ENCODE measurements at places on chromosomes 7 and 10.

- DNase-seq = no peak
Observed at GRCh38 chr7:135273581-135273980, 39.9 kb downstream of the STRA8 start.

- DNase-seq = peak; percentile 60
Observed at GRCh38 chr10:43076311-43076875, 476 bp upstream of the RET start.

DNA sequence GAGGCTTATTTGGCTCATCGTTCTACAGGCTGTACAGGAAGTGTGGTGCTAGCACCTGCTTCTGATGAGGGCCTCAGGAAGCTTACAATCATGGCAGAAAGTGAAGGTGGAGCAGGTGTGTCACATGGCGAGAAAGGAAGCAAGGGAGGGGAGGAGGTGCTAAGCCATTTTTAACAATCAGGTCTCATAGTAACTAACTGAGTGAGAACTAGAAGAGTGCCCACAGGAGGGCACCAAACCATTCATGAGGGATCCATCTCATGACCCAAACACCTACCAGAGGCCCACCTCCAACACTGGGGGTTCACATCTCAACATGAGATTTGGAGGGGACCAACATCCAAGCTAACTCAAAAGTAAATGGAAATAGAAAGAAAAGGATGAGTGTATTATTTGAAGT lies 78.1 kb downstream of the CXCL12 start:
- peak; percentile 72 for DNase-seq

DNA sequence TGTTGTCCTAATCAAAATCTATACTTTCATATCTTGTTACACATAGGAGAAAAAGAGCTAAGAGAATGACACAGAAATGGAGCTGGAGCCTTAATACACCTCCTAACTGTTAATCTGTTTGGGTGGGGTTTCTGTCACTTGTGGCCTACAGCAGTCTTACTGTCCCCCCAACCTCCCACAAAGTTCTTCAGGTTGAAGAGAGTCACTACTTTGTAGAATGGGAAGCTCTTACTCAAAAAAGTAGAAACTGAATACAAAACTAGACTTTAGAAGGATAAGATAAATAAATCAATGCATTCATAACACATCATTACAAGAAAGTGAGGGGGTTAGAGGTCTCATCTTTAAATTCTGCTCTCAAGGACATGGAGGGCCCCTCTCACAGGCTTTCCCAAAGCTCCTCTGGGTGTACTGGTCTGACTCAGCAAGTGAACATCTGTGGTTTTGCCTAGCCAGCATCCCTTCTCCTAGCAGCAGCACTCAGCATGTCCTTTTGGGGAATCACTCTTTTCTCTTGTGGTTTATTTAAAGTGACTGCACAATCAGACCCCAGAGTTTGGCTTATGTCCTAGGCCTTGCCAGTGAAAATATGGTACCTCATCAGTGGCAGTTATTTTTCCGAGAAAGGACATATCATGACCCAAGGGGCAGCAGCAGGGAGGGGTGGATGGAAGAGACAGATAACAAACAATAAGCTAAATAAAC lies 2.0 kb upstream of the BLVRA start:
- DNase-seq = no peak

GRCh38 chr10:76002262-76002854 lies 570.9 kb downstream of the LRMDA start:
- DNase-seq = no peak

- no peak for DNase-seq
Observed at GRCh38 chr7:1806354-1806753, 136.3 kb downstream of the ELFN1 start.

- DNase-seq = peak; percentile 55
Observed at GRCh38 chr7:5596046-5596895, 172.6 kb upstream of the TNRC18 start.

DNA sequence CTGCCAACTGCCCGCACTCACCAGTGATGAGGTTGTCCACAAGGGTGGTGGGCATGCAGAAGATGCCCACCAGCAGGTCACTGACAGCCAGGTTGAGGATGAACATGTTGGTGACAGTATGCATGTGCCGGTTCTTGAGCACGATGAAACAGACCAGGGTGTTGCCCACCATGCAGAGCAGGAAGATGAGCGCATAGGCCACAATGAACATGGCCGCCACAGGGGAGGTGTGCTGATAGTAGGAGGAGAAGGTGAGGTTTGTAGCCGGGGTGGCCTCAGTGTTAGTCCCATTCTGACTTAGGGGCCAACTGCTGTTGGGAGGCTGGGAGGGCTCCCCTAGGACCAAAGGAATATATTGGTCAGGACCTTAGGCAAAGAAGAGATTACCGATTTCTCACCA lies 17.7 kb downstream of the NPFFR1 start:
- no peak for DNase-seq

- DNase-seq = peak; percentile 49
Observed at GRCh38 chr7:98771519-98771918, 98.3 kb downstream of the TMEM130 start.

DNA sequence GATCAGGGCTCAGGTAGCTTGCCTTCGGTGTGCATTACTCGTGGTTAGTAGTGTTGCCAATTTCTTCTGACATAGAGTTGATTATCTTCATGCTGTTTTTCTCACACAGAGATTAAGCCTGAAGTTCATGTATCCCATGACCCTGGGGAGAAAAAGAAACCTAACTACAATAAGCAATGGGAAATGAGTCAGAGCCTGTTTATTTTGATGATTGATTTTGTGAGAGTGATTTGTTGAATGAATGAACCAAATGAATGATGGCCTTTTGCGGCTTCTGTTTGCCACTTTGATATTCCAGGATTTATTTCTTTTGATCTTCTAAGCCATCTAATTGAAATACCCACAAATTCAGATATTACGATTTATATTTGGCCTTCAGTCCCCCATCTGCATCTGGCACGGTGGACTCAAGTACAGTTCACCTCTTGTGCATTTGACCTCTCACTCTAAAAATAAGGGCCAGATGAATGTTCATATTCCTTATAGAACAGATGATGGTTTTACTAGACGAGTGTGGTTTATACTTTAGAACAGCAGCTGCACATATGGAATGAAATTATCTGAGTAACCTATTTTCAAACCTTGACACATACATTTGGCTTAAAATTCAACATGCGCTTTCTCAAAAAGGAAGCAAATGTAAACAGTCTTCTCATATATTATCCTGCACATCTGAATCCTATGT lies 110.7 kb downstream of the PLCE1 start:
- no peak for DNase-seq

DNA sequence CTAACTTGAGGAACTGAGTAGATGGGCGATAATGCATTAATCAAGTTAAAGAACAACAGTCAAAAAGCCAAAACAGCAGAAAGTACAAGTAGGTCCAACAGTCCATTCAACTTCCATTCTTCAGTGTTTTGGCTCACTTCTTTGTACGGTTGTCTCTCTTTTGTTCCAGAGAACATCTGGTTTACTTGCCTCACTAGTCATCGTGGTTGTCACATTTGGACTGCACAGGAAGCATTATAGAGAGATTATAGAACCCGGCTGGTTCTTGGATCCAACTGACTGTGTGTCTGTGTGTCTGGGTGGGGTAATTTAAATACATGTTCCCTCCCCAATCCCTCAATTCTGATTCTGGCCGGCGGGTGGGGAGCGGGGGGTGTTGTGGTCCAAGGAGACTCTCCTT lies 1.8 kb upstream of the CEP41 start:
- DNase-seq = no peak

DNA sequence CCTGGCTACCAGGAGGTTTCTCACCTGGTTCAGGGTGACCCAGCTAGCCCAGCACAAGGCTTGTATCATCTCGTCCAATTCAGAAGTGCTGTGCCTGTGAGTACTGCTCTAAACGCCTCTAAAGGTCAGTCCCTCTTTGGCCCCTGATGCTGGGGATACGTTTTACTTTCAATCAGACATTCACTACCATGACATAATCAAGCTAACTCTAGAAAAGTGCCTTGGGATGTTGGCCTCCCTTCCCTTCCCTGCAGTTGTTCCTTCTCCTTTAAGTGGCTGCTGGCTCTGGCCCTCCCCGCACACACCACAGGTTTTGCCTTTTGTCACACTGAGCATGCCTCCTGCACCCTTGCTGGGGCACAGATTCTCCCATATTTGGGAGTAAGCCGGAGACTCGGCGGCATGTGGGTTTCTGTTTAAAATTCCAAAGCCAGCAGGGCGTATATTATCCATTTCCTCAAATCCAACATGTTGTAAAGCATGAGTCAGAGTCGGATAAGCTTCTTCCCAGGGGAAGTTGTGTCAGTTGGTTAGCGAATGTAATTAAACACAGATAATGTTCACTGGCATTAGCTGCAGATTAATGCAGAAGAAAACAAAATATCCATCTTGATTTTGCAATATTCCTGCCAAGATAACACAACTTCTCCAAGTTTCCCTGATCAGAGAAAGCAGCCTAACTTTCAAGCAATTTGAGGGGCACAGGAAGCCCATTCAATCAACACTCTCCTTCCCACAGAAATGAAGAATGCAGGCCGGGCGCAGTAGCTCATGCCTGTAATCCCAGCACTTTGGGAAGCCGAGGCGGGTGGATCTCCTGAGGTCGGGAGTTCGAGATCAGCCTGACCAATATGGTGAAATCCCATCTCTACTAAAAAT lies 31.8 kb upstream of the VCL start:
- DNase-seq = peak; percentile 98

DNA sequence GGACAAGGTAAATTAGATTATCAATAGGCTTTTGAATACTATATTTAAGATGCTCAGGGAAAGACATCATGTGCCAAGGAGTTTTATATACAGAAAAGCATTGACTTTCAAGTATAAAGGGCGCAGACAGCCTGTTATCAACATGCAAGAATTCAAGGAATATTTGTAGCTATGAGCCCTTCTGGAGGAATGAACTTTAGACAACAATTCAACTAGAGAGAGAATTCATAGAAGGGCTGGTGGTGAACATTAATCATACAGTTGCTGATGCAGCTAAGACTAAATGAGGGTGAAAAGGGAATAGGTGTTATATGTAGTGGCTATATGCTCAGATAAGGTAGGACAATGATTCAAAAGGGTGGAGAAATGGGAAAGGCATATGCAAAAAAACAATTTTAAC lies 41.2 kb downstream of the AOAH start:
- DNase-seq = no peak

DNA sequence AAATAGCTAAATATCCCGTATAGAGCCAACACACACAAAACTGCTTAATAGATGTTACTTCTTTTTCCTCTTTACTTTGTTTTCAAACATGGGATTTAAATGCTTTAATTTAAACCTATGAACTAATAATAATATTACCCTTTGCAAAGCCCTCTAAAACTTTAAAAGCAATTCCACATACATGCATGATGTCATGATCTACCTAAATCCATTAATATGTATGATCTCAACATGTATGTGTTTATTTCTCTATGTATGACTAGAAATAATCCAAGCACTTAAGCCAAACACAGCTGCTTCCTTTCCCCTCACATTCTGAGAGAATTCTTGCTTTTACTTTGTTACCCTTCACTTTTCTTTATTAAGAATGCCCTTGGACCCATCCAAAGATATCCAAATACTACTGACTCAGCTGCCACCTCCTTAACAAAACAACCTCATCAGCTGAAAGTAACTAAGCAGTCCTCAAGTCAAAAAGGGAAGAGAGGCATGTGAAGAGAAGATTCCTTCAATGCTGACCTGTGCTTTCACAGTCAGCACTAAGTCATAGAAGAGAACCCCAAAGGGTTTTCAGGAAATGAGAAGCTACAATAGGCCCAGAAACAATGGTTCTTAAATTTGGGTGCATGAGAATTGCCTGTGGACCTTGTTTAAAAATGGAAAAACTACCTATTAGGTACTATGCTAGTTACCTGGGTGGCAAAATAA lies 266.4 kb upstream of the LRGUK start:
- DNase-seq = no peak

DNA sequence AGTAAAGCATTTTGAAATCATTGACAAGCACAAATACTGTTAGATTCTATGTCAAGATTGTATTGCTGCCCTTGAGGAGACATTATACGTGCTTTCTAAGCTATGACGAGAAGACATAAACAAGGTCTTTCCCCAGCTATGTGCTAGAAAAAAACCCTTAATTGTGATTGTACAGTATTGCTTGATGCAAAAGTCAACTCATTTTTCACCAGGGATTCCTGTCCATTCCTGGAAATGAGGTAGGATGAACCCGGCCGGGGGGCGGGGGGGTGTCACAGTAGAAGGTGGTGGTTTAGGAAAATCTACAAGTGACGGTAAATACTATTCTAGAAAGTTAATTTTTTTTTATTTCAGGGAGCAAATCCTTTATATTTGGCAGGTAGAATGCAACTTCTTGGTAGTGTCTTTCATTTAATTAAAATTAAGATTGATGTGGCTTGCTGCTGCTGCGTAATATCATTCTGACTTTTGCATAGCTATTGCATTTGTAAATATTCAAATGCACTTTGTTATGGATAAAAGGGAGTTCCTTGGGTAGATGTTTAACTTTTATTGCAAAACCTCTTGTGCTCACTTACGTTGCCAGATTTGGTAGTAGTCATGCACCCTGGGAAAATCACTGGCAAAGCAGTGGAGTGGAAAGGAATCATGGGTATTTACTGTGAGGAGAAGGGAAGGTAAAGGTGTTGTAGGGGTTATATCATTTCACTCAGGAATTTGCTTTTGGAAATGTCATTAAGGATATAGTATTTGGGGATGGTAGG lies 164.4 kb upstream of the PRPS1L1 start:
- no peak for DNase-seq

DNA sequence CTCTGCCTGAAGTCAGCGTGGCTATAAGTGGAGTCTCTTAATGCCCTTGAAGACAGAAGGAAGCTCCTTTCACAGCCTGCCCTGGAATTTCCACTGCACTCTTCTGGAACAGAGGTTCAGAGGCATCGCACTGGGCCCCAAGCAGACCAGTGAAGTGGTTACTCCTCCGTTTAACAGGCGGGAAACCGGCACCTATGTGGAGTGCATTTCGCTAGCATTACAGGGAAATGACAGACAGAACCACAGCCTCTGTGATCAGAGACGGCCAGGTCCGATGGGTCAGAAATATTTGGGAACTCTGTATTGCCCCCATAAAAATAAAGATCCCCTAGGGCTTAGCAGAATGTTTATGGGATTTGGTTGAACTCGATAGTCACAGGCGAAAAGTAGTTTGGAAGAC lies 406.9 kb upstream of the PRKCQ start:
- no peak for DNase-seq

DNA sequence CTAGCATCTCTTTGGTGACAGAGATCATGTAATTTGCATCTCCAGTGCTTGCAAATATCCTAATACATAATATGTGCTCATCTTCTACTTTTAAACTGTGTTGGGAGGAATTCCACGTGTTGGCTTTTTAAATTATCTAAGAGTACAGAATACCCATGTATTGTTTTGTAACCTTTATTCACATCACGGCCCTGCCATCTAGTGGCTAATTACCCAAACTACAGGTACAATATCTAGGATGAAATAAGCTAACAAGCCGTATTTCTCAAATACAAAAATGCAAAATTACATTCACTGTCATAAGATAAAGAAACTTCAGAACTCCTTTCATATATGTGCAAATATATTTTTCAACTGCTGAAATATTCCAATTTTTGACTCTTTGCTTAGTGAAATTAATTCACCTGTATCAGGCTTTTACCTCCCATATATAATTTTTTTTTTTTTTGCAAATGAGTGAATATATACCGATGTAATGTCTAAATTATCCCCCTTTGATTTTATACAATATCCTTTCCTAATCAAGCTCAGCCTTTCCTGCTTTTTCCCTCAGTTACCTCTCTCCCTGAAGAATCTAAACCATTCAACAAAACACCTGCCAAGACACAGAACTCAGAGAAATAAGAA lies 30.3 kb upstream of the LSM8 start:
- DNase-seq = peak; percentile 72

All from GM23338 (cell line).